ENCODE measurements at places on chromosomes 5 and 9. TPM values are rescaled to one million over a fixed set of nuclear protein-coding genes. Genes with fewer than 3 reads are reported as not detected.

INSL4 gene
- total RNA-seq, result not detected

ST8SIA4 gene
- 9.3 TPM for total RNA-seq

DNA sequence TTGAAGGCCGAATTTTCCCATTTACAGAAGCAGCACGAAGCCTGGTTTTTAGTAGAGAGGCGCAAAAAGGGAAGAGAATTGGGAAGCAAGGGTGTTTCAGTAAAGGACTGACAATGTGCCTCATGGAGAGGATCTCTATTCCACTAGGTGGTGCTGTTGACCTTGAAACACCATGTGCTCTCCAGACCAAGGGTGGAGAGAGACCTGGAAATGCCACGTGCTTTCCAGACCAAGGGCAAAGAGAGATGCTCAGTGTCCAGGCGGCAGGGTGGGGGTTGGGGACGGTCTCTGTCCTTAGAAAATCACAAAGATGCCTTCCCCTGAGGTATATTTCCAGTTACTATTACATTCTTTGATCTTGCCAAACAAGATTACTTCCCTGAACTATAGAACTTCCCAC lies 425.3 kb downstream of the CSNK1G3 start:
- no peak for DNase-seq

- peak; percentile 72 for DNase-seq
Measured at GRCh38 chr5:10355071-10355889, 1.8 kb downstream of the MARCHF6 start.

GRCh38 chr9:117104206-117104605 lies 310.7 kb downstream of the ASTN2 start:
- no peak for DNase-seq

DNA sequence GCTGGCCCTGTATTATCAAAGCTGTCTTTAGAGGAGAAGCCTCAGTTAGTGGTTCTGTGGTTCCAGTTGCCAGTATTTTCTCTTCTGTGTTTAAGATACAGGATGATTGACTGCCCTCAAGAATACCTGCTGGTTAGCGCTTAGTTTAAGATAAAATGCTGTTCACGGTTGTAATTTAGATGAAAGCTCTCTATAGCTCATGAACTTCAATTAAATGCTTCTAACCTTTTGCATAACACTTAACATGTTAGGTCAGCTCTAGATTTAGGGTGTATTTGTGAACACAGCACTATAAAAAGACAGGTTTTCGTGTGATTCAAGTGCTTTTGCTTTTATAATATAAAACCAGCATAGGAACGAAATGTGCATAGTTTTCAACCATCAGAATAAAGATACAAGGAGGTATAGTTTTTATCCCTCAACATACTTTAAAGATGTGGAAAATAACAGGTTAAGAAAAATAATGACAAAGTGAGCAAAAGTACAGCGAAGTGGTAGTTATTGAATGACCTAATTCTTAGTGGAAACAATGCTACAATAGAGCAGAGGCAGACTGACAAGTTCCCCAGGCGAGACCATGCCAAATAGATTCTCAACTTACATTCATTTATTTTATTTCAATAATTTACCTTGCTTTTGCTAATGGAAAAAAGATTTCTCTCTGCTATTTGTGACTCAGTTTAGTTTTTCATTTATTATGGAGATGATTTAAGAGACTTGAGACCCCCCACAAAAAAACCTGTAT lies 602.6 kb upstream of the DMAC1 start:
- peak; percentile 58 for DNase-seq

- DNase-seq, result no peak
Measured at GRCh38 chr5:180294913-180295555, 3.2 kb upstream of the MAPK9 start.

DNA sequence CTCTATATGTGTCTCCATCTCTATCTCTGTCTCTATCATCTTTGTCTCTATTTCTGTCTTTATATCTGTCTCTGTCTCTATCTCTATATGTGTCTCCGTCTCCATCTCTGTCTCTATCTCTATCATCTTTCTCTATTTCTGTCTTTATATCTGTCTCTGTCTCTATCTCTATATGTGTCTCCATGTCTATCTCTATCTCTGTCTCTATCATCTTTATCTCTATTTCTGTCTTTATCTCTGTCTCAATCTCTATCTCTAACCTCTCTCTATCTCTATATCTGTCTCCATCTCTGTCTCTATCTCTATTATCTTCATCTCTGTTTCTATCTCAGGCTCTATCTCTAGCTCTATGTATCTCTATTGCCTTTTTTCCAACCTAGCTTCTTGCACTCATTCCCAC lies 37.0 kb downstream of the IRX4 start:
- no peak for DNase-seq

DNA sequence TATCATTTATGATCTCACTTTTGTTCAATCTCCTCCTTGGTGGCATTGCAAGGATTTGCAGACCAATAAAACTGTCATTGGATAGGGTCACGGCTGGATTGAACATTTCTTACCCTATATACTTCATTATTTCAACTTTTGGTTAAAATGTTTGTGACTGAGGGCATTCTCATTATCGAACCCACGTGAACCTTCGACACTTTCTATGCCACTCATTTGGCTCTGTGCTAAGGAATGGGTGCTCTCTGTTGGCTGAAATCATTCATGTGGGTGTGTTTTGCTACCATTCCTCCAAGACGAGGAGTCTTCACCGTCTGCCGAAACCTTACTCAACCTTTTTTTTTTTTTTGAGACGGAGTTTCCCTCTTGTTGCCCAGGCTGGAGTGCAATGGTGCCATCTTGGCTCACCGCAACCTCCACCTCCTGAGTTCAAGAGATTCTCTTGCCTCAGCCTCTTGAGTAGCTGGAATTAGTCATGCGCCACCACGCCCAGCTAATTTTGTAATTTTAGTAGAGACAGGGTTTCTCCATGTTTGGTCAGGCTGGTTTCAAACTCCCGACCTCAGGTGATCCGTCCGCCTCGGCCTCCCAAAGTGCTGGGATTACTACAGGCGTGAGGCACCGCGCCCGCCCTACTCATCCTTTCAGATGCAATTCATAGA lies 62.5 kb downstream of the CSNK1A1 start:
- DNase-seq, result no peak

DNA sequence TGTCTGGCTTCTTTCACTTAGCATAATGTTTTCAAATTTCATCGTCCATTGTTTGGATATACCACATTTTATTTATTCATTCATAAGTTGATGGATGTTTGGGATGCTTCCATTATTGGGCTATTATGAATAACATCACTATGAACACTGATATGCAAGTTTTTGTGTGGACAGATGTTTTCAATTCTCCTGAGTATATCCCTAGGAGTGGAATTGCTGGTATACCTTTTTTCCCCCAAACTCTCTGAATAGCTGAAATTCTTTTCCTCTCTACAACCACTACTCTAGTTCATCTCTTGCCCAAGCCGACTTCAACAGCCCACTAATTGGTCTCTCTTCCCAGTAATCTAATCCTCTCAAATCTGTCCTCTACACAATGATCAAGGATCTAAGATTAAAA lies 4.7 kb upstream of the ZFR start:
- no peak for DNase-seq
